GM12864 (cell line): ENCODE measurements at places on chromosomes 3 and 15.

DNA sequence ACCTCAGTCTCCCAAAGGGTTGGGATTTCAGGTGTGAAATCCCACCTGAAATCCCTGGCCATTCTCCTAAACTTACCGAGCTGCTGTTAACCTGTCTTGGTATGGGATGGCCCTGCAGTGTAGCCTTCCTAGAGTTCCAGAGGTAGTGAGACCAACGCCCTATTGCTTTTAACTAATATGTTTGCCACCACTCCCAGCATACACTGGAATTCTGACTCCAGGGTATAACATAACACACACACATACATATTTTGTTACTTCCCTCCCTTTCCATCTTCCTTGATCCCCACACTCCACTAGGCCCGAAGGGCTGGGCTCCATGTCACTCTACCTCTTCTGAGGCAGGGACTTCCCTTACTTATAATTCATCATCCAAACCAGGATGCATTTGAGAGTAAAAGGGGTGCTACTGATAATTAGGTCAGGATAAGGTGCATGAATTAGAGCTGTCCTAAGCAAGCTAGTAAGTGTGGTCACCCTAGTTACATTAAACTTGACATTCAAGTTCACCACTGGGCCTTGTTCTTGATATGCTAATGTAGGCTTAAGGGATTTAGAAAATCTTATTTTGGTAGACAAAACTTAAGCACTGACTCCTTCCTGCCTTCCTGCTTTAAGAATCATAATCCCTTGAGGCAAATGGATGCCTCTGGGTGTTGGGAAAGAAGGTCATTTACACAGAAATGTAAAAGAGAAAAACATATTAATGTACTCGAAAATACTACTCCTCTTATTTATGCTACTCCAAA is 317.6 kb downstream of the MAGI1 start:
- DNase-seq = no peak

GRCh38 chr15:90087454-90088154 is 14.7 kb downstream of the IDH2 start:
- no peak for DNase-seq

DNA sequence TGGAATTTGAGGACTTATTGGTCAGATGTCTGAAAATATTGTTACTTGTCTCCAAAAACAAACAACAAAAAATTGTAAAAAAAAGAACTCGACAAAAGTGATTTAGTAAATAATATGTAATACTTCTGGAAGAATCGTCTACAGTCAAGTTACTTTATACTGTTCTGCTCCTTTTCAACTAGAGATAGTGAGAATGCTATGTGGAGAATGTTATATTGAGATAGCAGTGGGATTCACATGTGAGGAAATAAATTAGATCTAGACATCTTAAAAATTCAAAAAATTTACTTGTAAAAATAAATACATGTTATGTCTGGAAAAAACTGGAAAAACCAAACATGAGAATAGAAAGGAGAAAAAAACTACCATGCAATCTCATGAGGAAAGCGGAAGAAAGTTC is 64.9 kb downstream of the SGO1 start:
- DNase-seq = no peak

GRCh38 chr3:107934808-107935207 is 156.0 kb downstream of the CD47 start:
- DNase-seq = no peak

GRCh38 chr3:133158686-133159085 is 120.5 kb downstream of the TMEM108 start:
- DNase-seq = no peak

GRCh38 chr3:12289524-12289923 is 654 bp downstream of the PPARG start:
- DNase-seq = no peak

DNA sequence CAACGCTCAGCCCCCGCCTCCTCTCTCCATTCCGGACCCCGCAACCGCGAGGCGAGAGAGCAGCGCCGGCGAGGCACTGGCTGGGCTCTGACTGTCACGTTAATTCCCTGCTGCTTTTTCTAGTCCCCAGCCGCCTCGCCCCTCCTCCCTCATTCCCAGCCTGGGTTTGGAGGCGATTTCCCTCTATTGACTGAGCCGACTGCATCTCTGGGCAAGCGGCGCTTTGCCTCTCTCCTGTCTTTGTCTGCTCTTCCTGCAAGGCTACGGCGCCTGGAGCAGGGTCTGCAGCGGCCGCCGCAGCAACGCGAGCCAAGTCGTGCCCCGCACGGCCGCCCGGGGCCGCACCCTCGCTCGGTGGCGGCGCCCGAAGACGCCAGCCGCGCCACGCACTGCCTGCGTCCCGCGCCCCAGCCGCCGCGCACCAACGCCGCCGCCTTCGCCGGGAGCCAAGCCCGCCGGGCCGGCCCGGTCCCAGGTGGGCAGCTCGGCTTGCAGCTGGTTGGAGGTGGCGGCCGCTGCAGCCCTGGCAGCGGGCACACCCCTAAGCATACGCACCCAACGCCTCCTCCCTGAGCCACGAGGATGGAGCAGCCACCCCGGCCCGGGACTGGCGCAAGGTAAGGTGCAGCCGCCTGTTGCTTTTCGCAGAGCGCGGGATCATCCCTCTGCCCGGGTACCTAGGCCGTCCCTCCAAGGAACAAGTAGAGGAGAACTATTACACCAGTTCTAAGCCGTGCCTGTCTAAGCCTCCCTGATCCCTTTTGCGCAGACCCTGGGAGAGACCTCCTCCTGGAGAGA is at the start of gene LRRC3B:
LRRC3B (plus strand) TSS at position 152 of the 798 bp plus-strand sequence. CDS start 86,901 bp downstream, outside the sequence.
- no peak for DNase-seq

DNA sequence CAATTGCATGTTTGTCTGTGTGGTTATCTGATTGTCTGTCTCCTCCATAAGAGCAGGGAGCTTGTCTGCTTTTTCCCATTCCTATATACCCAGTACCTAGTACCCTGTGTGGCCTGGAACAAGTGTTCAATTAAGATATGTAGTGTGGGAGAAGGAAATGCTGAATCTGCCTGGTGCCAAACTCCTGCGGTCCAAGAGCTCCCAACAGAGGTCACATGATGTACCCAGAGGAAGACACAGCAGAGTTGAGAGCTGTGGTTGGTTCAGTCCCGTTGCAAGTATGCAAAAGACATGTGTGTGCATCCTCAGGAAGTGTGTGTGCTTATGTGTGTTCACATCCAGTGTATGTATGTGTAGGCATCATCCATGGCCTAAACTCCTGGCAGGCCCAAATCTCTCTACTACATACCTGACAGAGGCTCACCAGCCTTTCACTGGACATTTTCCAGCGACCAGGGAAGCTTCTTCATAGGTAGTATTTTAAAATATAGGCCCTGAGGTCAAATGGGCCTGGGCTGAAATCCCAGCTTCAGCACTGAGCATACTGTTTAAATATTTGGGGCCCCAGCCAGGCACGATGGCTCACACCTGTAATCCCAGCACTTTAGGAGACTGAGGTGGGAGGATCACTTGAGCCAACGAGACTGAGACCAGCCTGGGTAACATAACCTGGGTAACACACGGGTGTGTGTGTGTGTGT is 34.0 kb upstream of the ITGA11 start:
- DNase-seq = no peak

- DNase-seq = no peak
These were observed 195.6 kb downstream of the XXYLT1 start for GRCh38 chr3:195075199-195075940.

GRCh38 chr3:4980229-4981203 is 1.3 kb downstream of the BHLHE40 start:
- no peak for DNase-seq

DNA sequence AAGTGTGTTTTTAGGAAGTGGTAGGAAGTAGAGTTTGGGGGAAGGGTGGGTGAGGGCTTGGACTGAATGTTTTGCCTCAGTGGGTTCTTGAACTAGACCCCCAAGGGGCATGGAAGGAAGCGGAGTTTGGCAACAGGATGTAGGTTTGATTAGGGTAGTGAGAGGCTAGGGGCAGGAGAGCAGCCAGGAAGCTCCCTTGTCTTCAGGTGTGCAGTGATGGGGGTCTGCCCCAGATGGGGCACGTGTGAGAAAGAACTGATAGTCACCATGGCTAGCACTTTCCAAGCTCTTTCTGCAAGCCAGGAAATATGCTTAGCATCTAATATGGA is 4.7 kb downstream of the ZSCAN2 start:
- DNase-seq = no peak

DNA sequence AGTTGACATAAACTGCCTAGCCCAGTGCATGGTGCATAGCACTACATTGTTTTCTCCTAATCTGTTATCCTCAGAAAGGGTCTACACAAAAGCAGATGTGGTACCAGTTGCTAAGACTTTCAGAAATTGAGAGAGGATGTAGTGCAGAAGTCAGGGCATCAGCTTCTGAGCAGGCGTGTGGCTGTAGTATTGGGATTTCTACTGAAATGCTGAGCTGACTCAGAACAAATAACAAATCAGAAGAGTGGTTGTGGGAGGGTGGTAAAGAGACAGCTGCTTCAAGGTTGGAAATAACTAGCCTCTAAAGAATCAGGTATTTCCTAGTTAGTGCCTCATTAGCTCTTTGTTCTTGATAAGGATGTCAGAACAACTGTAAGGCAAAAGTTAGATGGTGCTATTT is 161.3 kb downstream of the AKAP13 start:
- no peak for DNase-seq

DNA sequence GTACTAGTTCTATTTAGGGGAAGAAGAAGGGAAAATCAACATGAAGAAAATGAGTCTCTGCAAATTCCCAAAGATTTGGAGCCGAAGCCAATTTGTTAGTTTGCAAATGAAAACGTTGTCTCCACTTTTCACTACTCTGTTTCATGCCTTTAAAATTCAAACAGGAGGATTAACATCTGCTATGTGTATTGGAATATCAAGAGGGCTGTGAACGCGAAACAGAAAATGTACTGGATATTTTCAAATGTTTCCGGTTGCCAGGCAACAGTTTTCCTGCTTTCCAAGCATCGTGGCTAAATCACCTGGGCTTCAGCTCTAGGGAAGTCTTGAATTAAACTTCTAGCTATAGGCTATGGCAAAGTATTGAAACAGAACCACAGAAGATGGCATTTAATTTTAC is 172.8 kb downstream of the KCNMB2 start:
- DNase-seq = no peak

- no peak for DNase-seq
These were observed 26.9 kb downstream of the BMF start for GRCh38 chr15:40081691-40082194.

DNA sequence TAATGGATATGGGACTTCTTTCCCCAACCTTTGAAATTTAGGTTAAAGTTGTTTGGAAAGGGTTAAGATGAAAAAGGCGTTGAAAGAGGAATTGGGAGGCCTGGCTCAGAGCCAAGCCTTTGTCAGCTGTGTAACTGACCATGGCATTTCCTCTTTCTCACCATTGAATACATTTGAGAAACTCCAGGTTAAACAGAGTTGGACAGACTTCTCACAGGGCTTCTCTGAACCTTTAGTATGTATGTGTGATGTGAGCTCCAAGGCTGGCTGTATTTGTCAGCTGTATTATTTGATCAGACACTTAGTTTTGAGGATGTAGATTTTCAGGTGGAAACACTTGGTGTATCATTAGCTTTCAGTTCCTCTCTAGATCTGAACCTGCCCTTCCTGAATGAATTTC is 136.4 kb upstream of the GOLGA6L4 start:
- DNase-seq = no peak

DNA sequence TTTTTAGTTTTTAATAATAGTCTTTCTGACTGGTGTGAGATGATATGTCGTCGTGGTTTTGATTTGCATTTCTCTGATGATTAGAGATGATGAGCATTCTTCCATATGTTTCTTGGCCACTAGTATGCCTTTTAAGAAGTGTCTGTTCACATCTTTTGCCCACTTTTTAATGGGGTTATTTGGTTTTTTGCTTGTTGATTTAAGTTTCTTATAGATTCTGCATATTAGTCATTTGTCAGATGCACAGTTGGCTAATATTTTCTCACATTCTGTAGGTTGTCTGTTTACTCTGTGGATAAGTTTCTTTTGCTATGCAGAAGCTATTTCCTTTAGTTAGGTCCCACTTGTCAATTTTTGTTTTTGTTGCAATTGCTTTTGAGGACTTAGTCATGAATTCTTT is 185.4 kb downstream of the SUCNR1 start:
- DNase-seq = no peak

DNA sequence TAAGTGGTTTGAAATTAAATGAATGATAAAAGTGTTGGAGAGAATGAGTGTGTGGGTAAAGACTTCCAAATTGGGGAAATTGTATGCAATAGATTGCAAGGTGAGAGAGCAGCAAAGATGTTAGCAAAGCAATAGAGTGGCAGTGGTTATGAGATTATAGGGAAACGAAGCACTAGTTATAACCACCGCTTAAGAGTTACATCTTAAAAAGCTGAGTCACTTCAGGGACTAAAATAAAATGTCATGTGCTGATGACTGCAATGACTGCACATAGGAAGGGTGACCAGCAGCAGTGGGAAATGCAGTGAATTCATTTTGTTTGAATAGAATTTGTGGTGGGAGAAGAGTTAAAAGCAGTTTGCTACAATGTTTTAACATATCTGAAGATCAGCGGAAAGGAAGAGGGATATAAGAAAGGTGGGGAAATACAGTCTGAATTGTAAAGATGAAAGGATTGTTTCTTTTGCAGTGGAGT is 127.3 kb downstream of the RAP2B start:
- DNase-seq = no peak

- no peak for DNase-seq
These were observed 136.4 kb upstream of the IQSEC1 start for GRCh38 chr3:13209634-13209997.

DNA sequence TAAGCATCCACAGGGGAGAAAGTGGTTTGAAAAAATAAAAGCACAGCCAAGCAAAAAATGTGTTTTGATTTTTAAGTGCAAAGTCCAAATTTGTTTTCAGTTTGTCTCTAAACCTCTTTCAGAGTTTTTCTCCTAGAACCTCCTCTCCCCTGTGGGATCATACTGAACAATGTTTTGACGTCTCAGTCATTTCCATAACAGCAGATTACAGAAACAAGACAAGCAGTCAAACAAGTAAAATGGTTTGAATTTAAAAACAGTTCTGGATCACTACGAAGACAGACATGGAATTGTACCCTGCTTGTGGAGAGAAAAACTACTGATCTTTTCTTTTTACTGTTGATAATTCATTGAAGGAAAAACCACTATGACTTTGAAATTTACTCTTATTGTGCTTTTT is 245.7 kb upstream of the CNTN4 start:
- DNase-seq = no peak

- DNase-seq = no peak
These were observed 5.9 kb downstream of the ZDHHC23 start for GRCh38 chr3:113953677-113954076.

GRCh38 chr3:138687236-138687635 is 78.7 kb downstream of the FAIM start:
- DNase-seq = no peak

- no peak for DNase-seq
These were observed 164.5 kb downstream of the THSD4 start for GRCh38 chr15:71279757-71280141.

DNA sequence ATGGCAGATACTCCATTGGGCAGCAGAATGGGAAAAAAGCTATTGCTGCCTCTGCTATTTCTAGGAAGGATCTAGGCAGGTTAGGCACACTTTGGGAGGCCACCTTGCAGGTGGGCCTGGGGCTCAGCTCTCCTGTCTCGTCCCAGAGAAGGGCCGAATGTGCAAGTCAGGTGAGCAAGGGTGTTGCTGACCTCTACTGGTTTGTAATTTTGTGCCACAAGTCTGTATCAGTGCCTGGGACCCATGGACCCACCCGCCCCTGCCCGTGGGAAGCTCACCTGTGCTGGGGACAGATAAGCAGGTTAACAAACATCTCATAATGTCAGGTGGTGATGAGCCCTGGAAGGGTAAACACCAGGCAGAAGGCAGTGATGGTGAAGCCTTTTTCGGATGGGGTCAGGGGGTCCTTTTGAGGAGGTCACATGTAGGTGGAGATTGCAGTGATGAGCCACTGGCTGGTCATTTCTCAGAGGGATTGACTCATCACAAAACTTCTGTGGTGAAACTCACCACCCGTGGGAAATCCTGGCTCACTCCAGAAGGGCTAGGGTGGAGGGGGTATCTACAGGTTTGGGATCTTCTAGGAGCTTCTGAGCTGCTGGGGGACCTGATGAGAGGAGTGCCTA is 161.3 kb downstream of the KLF13 start:
- DNase-seq = no peak
